BJ (cell line): ENCODE measurements at places on chromosomes 3 and 15.

DNA sequence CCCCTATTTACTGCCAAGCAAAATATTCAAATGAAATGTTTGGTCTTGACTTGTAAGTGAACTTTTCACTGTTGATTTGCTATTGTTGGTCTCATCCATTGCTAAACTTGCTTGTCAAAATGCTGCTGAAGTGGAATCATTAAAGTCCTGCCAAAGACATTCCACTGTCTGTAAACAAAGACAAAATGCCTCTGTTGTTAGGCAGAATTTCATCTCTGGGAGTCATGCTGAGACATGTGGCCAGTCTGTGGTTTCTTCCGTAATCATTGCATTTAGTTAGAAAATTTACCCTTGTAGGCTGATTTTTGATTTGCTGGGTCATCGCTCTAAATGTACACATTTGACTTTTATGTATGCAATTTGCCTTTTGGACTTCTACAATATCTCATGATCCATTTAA is 577.7 kb downstream of the MECOM start:
- DNase-seq: peak; percentile 89

- no peak for DNase-seq
These were observed 2.2 kb downstream of the HPS3 start for GRCh38 chr3:149131589-149131988.

- DNase-seq: no peak
These were observed 215.1 kb downstream of the ITPR1 start for GRCh38 chr3:4708230-4708629.

DNA sequence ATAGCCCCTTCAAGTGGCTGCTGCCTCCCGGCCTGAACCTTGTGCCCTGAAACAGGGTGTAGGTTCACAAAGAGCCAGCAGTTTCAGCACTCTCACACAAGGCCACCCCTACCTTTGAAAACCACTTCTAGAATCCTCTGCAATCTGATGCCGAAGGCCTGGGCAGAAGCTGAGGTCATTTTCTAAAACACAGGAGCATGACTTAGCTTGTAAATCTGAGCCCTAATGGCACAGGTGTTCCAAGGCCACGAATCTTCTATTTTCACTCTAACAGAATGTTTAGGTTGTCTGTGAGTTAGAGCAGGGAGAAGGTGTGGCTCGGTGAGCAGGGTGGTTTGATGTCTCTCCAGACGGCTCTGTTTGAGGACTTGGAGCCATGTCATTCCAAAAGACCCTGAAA is 62.3 kb downstream of the SYNM start:
- no peak for DNase-seq

DNA sequence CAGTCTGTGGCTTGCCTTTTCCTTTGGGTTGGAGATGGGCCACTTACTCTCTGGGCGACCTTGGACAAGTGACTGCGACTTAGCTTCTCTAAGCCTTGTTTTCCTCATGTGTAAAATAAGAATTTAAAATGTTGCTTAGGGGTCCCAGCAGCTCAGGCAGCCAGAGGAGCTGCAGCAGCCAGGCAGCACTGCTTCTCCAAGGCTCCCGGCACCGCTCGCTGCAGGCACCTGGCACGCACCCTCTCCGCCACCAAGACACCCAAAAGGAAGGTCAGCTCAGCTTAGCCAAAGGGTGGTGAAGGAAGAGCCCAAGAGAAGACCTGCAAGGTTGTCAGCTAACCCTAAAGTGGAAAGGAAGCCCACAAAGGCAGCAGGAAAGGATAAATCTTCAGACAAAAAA is 10.7 kb upstream of the AMOTL2 start:
- DNase-seq: no peak

GRCh38 chr15:58110999-58111717 is 27.0 kb upstream of the AQP9 start:
- DNase-seq: no peak

- no peak for DNase-seq
These were observed 109.2 kb downstream of the EPHB1 start for GRCh38 chr3:134904241-134904771.

DNA sequence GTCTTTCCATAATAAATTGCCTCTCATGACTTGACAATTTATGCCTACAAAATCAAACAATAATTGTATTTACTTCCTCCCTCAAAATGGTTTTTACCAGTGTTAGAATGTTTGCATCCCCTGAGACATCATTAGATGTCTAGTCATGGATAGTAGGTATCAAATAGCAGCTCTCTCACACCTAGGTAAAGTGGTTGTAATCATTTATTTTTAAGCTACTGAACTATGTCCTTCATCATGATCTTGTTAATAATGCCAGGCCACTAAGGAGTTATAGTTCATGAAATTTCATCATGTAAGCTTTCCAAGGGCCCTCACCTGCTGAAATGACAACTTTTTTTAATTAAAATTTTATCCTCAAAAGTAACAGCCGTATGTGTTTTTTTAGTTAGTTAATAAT is 134.1 kb downstream of the ARPP21 start:
- no peak for DNase-seq

- no peak for DNase-seq
These were observed 942 bp downstream of the ELP6 start for GRCh38 chr3:47512416-47513124.

- no peak for DNase-seq
These were observed 59.7 kb downstream of the SEMA3G start for GRCh38 chr3:52385157-52385556.

DNA sequence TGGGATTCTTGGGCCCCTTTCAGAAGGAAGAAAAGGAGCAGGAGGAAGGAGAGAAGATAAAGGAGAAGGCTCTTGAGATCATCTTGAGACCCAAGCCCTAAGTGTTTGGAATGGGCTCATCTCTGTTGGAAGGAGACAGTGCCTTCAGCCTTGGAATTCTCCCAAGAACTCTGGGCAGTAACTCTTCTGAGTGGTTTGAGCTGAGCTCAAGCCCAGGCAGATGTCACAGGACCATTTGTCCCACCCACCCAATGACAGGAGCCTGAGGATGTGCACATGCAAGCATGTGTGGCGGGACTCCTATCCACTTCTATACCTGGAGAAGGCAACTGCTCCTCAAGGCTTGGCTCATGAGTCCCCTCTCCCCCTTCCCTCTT is 14.6 kb upstream of the TMEM40 start:
- no peak for DNase-seq

DNA sequence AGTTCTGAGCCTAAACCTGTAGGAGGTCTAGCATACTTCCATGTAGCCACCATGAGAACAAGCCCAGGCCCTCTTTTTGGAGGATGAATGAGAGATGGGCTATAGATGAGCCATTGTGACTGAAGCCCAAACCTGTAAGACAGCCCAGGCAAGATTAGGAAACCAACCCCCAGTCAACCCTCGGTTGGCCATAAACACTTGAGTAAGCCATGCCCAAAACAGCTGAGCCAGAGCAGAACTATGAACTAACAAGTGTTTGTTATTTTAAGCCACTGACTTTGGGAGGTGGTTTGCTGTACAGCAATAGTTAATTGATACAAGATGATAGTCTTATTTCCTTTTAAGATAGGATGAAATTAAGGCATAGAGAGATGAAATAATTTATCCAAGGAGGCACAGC is 12.4 kb upstream of the CPNE4 start:
- no peak for DNase-seq

DNA sequence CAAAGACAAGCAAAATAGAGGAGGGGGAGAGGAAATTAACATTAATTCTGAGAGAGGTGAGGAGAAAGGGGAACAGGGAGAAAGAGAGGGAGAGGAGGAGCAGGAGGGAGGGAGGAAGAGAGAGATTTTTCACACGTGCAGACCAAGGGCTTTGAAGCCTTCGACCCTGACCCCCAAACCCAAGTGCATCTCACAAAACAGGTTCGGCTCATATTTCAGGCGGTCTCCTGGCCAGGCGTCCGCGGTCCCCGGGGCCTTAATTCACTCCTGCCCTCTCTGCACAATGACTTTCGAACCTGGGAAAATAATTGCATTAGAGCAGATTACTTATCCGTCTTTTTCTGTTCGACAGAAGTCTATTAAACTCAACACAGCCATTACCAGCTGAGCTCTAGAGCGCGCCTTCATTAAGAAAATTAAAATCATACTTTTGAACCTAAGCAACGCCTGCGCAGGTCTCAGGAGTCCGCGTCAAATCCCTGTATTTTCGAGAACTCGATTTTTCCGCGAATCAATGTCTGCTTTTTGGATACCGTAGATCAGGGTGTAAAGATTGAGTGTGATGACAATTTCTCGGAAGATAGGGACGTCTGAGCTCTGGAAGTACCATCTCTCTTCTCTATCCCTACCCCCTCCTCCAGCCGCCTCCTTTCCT is 220.7 kb downstream of the MEIS2 start:
- DNase-seq: no peak

DNA sequence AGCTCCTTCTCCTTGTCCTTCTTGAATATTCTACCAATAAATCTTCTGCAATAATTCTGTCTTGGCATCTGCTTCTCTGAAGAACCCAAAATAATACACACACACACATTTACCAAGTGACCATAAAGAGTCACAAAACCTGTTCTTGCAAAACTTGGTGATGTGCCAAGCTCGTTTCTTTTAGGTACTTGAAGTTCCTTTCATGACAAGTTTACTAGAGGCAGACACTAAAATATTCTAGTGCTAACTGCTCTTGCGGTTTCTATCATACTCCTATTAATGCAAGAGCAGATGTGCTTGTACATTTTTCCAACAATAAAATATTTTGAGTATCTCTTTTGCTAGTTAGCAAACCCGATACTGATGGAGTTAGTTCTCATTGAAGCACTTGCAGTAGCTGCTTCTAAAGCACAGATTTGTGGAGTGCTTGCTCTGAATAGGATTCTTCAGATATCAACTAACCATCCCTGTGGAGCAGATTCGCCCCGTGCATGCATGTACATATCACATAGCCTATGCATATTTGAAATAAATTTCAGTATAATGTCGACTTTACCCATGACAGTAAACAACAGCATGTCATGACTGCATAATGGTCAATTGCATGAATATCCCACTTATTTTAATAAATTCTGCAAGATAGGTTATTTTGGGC is 23.2 kb downstream of the HHLA2 start:
- DNase-seq: peak; percentile 54

DNA sequence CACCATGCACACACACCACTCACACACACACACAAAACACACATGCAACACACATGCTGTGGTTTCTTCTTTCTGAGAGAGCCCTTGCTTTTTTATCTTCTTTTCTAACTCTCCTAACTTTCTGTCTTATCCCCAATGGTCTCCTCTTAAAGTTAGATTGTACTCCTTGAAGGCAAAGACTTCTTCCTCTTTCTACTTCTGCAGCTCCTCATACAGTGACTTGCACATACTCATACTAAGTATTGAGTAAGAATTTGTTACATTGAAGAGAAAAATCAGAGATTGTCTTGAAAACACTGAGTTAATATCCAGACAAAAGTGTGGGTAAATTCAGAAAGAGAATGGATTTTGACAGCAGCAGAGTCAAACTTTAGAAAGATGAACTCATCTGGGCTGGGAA is 64.4 kb downstream of the GTPBP8 start:
- DNase-seq: no peak

- DNase-seq: no peak
These were observed 18.2 kb downstream of the ABTB1 start for GRCh38 chr3:127690823-127691452.

- peak; percentile 5 for DNase-seq
These were observed 400.9 kb downstream of the TBL1XR1 start for GRCh38 chr3:176796371-176796770.

- DNase-seq: no peak
These were observed 22.9 kb upstream of the THUMPD3 start for GRCh38 chr3:9339761-9340471.

GRCh38 chr15:90174140-90174875 is 26.8 kb upstream of the SEMA4B start:
- no peak for DNase-seq

DNA sequence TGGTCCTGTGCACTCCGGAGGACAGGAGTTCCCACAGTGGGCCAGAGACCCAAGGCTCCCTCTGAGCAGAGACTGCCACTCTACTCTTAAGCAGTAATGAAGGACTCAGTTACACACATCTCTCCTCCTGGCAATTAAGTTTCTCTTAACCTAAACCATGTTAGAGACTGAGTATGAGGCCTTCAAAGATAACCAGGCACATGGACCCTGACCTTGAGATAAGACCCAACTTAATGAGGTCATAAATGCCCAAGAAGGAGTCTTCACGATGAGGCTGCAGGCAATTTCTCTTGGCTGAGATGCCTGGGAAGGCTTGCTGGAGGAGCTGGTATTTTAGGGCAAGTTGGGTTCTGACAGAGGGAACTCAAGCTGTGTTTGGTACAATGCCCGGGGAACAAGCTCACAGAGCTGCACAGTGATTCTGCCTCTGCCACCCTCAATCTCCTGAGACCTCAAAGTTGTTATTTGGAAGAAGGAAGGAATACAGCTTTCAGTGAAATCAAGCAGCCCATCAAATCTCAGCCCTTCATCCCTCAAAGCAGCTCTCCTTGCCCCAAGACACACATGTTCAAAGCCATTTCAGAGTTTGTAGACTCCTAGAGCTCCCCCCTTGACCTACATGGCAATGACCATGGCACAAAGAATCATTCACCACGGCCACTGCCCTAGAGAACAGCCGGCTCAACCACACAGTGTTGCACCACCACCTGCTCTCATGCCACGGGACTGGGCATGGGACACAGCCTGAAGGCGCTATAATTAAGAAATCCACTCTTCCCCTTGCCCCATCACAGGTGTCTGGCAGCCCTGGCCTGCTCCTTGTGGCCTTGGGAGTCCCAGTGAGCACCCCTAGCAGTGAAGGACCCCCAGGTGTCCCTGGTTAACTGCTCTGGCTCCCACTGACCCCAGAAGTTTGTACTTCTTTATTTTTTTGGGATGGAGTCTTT is 7.1 kb downstream of the RMDN3 start:
- DNase-seq: no peak

- DNase-seq: no peak
These were observed 92.0 kb upstream of the GBE1 start for GRCh38 chr3:81853431-81853830.

DNA sequence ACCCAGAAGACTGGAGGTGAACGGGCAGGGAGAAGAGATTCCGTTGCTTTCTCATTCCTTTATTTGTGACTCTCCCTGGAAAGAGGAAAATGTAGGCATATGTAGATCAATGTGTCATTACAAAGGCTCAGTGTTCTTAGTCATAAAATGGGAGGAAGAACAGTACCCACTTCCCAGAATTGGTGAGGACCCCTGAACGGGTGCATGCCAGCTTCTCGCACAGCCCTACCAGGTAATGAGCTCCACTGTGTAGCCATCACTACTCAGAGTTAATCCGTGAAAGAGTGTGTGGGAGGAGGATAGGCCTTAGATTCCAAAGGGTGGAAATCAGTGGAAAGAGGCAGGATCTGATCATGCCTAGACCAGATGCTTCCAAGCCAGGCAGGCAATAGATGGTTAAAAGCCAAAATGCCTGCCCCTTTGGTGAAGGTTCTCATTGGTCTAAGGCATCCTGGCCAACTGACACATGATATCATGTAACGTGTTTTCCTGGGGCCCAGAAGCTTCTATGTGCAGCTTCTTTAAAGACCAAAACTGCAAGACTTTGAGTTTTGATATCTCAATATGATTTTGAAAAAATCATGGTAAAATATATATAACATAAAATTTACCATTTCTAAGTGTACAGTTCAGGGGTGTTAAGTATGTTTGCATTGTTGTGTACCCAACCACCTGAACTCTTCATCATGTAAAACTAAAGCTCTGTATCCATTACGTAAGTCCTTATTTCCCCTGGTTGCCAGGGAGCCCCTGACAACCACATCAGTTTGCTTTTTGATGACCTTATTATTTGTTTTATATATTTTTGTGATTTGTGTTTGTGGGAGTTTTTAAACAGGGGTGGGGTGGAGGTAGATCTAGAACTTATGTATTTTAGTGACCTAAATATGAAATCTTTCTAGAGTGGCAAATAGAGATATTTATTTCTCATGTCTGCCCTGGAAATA is 402.2 kb upstream of the CFAP20DC start:
- DNase-seq: no peak

GRCh38 chr3:182083112-182083511 is 371.4 kb downstream of the SOX2 start:
- DNase-seq: no peak

GRCh38 chr3:68664276-68664675 is 268.1 kb downstream of the TAFA4 start:
- DNase-seq: no peak
